ENCODE measurements at places on chromosomes 13 and 19.

GRCh38 chr13:23612182-23612581 lies 42.0 kb downstream of the TNFRSF19 start:
- no peak for DNase-seq

DNA sequence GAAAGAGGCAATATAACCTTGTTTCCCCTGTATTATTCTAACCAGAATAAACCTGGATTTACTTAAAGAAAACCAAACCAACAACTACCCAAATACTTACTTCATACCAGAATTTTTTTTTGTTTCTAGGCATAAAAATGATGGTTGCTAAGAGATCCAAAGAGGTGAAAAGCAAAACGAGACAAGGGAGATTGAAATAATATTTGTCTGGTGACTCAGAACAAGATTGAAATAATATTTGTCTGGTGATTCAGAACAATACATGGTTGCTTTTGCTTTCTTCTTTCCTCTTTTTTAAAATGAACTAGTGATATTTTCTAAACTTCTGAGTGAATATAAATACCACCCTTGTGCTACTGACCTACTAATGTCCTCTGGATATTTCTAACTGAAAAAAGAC lies 592.9 kb downstream of the KCTD12 start:
- DNase-seq, result no peak

DNA sequence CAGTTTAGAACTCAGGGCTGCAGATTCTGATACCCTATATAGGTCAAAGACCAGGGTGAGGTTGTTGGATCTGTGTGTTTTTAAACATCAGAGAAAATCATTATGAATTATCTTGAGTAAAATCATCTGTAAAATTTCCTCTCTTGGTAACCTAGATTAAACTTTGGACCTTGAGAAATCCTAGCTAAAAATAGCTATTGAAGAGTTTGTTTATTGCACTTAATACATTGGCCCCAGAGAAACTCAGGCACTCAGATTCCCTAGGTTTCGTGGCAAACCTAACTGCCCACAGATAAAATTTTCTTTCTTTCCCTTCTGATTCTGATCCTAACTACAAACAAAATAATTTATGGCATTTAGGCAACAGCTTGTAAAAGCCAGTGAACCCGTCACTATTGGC lies 102.3 kb downstream of the GPC6 start:
- DNase-seq, result no peak

DNA sequence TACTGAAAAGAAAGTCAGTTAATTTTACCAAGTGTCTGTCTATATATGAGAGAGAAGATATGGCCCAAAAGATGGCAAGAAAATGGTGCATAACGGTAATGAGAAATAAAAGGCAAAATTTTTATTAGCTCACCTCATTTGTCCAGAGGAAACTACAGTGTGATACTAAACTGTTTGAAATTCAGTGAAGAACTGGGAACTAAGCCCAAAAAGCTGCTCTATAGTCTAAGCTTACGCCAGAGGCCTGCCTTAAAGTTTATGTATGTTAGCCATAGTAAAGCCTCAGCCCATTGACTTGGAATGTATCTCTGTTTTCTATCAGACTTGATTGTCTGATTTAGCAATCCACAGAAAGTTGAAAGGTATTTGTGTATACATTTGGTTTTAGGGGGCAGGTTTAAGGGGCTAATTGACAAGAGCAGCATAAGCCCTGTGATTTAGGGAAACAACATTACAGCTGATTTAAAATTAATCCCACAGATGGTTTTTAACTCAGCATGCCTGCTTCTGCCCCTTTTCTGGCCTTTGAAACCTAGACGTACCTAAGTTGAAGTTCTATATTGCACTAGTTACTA lies 91.0 kb upstream of the MAB21L1 start:
- DNase-seq, result no peak

GRCh38 chr13:112887557-112887991 lies 81.4 kb upstream of the MCF2L start:
- DNase-seq, result no peak

Data from cerebellar nuclear complex (tissue), 1 donor.